ENCODE measurements at places on chromosomes 6 and 20.

- peak; percentile 95 for ATAC-seq
Measured at GRCh38 chr20:20593447-20594170, 118.8 kb downstream of the RALGAPA2 start.

- ATAC-seq = no peak
Measured at GRCh38 chr6:108988296-108988695, 106.3 kb downstream of the SESN1 start.

- ATAC-seq = no peak
Measured at GRCh38 chr20:41142245-41142644, 4.9 kb downstream of the PLCG1 start.

- no peak for ATAC-seq
Measured at GRCh38 chr6:167934426-167934864, 63.0 kb upstream of the KIF25 start.

DNA sequence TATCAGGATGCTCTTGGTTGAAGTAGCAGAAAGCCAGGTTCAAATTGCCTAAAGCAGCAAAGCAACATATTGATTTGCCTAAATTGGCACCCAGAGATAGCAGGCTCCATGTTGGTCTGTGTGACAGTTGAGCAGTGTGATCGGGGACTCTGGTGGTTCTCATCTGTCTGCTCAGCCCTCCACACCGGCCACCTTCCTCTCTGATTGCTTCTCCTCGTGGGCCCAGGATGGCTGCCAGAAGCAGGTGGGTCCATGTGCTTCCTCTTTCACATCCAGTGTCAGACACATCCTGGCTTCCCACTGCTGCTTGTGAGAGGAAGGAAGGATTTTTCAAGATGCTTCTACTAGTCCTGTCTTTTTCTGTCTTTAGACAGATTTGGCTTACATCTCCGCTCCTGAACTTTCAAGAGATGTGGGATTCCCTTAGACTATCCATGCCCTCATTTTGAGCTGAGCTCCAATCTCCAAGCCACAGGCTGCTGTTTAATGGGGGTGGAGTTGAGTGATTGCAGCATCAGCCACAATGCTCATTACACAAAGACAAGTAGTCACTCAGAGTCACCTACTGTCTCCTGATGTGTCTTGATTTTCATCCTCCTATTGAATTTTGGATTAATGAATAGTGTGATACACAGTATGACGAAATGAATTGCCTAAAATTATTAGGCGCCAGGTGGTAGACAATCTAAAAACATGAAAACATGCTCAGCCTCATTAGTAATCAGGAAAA, 122.2 kb downstream of the ZDHHC14 start:
- ATAC-seq = no peak

- ATAC-seq = no peak
Measured at GRCh38 chr6:106788761-106789160, 159.4 kb downstream of the QRSL1 start.

- no peak for ATAC-seq
Measured at GRCh38 chr6:41732591-41733359, 2.6 kb downstream of the TFEB start.

DNA sequence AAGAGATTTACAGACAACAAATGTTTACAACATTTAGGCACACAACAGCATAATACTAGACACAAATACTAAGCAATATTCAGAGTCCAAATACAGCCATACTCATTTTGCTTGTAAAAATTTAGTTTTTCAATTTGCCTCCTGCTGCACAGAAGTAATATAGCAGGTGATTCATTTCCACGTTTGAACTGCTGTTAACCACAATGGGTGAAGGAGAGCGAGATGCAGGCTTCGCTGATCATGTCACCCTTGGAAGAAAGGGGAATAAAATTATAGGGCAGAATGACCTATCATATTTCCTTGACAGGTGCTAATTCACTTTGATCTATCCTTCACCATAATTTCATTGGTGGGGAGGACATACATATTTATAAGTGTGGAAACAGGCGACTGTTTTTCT, 643.8 kb upstream of the AGPAT4 start:
- ATAC-seq = no peak

DNA sequence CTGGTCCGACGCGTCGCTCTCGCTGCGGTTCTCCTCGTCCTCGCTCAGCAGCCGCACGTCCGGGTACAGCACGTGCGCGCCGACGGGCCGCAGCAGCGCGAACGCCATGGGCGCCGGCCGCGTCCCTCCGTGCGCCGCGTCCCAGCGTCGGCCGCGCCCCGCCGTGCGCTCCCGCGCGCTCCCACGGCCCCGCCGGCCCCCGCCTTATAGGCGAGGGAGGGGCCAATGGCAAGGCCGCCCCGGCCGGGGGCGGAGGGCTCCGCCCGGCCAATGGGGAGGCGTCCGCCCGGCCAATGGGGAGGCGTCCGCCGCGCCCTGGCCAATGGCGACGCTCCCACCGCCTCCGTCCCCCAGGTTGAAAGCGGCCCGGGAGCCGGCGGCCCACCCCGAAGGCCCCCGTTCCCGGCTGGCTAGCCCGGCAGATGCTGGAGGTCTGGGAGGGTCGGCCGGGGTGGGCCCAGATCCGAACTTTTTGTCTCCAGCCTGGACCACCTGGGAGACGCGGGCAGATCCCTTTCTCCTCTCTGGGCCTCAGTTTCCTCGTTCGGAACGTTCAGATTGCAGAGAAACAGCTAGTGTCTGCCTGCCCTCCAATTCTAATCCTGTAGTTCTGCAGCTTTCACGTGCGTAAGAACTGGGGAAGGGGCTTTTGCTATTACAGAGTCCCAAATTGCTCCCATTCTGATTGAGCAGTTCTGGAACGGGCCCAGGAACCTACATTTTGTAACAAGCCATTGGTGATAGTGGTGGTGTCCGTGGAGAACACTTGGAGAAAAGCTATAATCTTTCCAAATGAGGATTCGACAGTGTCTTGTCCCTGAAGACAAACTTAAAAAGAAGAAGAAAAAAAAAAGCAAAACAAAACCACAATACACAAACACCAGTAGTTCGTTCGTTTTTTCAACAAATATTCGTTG, at the start of gene TCF15:
Gene TCF15 (minus strand): TSS at position 180 of the 917 bp plus-strand sequence. CDS start 72 bp downstream, at position 108.
- peak; percentile 77 for ATAC-seq

DNA sequence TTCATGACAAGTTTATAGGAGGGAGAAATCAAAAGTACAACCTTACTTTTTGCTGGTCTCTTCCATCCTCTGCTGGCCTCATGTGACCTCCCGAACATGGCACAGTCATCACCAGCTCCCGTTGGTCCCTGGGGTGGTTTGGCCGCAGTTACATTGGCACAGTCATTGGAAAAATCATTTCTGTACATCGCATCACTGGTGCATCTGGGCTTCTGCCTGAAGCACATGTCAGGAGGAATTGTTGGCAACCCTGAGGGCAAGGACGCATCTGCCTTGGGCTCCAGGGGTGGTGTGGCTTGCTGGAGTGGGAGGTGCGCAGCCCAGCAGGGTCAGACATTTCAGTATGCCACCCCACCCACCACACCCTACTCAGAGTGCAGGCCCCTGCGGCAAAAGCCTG, 162.9 kb upstream of the SLC24A3 start:
- no peak for ATAC-seq
